ENCODE measurements at places on chromosomes 6 and 20.

DNA sequence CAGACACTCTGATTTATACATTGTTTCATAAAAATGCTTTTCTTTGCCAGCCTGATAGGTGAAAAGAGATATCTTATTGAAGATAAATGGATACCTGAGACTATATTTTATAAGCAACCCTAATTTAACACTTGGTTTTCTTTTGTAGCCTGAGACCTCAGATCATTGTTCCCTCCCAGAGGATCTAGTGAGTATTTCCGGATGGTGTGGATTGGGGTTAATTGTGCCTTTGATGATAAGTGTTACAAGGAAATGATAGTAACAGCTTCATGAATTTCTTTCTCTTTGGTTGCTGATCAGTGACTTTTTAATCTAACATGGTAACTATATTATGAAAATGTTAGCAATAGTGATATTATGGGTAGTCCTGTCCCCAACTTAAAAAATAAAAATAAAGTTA, 30.4 kb downstream of the KDM1B start:
- no peak for DNase-seq

DNA sequence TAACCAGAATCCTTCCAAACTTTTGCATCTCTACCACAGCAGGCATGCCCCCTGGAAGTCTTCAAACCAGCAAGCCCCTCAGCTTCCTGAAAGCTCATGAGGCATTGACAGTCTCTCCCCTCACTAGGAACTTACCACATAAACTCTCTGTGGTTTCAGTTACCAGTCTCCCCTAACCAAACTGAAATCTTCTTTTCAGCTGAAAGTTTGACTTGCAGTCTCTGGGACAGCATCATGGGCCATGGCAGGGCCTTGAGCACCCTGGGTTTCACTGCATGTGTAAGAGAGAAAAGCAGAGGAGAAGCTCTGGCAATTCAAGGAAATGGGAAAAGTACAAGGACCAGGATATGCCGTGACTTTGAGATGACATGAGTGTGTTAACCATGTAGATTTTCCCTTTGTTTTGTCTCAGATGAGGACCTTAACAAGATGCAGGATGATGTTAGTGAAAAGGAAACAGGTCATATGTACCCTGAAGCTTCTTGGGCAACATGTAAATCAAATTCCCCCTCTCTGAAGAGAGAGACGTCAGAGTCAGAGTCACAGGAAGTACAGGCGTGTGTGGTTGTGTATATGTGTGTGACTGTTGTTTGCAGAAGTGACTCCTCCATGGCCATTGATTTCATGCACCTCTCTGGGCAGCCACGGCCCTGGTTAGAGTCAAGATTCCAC, 106.3 kb downstream of the TNFRSF21 start:
- DNase-seq = no peak

GRCh38 chr6:165884813-165885765, 222.0 kb upstream of the PDE10A start:
- DNase-seq = peak; percentile 86

DNA sequence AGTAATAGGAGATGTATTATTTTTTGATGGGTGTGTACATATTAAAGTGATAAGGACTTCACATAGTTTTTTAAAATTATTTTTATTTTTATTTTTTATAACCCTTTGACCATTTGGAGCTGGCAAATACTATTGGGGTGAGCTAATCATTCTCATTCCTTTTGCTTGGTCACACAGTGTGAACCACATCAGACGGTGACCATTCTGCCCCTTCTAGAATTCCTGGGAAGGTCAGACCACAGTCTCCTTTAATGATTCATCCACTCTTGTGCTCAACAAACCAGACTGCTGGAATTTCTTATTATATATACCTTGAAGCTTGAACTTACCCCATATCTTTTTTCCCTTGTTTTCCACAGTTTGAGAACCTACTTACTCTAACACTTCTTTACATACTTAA, 23.9 kb upstream of the PRL start:
- peak; percentile 96 for DNase-seq

DNA sequence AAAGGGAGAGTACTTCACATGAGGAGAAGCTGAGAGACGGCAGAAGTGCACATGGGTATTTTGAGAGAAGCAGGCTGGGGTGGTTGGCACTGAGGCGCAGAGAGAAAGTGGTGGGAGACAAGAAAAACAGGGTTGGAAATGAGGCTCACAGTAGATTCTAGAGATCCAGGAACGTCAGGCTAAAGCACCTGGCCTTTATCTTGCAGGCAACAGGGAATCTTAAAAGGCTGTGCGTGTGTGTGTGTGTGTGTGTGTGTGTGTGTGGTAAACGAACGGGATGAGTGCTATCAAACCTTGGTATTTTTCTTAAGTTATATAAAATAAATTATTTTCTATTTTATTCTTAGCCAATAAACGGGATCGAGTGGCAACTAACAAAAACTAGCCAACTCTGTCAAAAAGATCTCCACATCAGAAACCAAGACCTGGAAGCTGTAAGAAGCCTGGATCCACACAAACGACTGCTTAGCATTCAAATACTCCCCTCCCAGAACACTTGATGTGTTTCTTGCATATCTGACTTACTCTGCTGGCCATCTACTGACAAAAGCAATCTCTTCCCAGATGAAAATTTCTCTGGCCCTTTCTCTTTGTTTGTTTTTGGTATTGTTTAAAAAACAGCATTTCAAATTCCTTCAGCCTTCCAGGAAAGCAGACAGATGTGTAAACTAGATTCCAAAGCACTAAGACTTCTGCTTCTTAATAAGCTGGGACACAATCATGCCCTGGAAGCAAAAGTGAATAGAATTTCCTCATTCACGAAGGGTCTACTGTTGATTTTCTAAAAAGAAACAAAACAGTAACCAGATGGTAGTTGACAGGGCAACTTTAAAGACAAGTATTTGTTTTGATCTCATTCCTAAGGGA, 44.8 kb upstream of the FABP7 start:
- DNase-seq = no peak

DNA sequence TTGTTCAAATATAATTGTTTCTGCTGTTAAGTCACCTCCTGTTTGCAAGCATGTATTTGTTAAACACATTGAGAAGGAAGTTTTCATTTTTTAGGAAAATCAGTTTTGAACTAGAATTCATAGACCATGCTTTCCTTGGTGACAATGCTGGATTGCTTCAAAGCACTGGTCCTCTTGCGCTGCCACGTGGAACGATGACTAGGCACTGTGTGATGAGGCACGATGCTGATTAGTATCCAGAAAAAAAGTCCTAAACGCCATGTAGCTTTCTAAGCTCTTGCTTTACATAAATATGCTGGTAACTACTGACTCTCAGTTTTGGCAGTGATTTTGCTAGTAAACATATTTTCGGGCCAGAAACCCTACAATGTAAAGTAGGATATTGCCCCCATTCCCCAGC, 11.1 kb upstream of the EXOC2 start:
- DNase-seq = no peak

- no peak for DNase-seq
Measured at GRCh38 chr6:128168244-128168643, 267.4 kb upstream of the THEMIS start.

- no peak for DNase-seq
Measured at GRCh38 chr6:12363651-12364381, 73.7 kb downstream of the EDN1 start.

GRCh38 chr6:15512721-15513120, 150.1 kb downstream of the DTNBP1 start:
- no peak for DNase-seq

GRCh38 chr6:32852844-32853540, 512 bp downstream of the TAP1 start:
- DNase-seq = peak; percentile 74

DNA sequence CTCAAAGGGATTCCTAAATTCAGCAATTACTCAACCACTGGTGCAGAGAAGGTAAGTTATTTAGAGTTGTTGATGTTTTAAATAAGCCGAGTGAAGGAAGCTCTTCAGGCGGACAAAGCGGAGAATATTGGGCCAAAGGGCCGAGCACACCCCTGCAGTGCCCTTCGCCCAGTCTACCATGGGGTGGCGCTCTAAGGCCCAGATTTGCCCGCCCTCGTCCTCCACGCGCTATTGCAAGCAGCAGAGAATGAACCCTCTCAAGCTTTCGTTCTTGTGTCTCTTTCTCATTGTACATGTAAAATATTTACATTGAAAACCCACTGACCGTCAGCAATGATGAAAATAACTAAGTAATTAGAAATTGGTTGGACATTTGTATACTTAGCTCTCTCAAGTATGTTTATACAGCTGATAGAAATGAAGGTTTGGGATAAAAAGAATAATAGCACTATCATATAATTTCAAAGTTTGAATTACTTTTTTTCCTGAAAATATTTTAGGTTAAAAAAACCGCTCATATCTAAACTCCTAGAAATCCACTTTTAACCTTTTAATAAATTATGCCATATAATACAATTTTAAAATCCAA, 195.0 kb upstream of the CEP162 start:
- DNase-seq = peak; percentile 76

DNA sequence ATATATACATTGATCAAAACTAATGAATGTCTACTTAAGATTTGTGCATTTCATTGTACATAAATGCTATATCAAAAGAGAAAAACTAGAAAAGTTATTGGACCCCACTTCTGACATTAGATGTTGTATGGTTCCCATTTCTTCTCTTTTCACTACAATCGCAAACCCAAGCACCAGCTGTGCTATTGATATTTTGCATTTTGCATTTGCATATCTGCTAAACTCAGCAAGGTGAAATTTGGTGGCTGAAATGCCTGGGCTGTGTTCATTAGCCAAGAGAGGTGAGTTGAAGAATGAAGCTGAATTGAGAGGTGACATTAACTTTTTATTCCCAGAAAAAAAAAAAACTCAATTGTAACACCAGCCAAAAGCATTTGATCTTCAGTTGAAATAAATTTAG, 232.1 kb upstream of the TENT5A start:
- DNase-seq = no peak

- peak; percentile 16 for DNase-seq
Measured at GRCh38 chr20:62688855-62689460, 19.7 kb upstream of the NTSR1 start.

DNA sequence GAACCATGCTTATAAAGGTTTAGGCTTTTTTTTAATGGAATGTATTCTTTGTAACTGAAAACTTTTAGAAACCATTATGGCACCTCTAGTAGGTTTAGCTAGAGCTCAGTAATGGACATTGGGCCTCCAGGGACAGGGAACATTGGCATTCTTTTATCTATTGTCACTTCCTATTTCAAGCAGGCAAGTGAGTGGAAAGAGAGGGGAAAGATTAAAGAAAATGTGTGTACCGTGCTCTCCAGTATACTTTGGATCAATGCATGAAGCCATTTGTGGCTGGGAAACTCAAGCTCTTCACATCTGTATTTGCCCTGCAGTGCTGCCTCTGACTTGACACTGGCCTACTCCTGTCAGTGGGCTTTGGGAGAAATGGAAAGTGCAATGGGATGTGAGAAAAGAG, 18.6 kb downstream of the RBM24 start:
- DNase-seq = no peak

GRCh38 chr6:116447496-116448011, 13.6 kb upstream of the CALHM6 start:
- peak; percentile 75 for DNase-seq

DNA sequence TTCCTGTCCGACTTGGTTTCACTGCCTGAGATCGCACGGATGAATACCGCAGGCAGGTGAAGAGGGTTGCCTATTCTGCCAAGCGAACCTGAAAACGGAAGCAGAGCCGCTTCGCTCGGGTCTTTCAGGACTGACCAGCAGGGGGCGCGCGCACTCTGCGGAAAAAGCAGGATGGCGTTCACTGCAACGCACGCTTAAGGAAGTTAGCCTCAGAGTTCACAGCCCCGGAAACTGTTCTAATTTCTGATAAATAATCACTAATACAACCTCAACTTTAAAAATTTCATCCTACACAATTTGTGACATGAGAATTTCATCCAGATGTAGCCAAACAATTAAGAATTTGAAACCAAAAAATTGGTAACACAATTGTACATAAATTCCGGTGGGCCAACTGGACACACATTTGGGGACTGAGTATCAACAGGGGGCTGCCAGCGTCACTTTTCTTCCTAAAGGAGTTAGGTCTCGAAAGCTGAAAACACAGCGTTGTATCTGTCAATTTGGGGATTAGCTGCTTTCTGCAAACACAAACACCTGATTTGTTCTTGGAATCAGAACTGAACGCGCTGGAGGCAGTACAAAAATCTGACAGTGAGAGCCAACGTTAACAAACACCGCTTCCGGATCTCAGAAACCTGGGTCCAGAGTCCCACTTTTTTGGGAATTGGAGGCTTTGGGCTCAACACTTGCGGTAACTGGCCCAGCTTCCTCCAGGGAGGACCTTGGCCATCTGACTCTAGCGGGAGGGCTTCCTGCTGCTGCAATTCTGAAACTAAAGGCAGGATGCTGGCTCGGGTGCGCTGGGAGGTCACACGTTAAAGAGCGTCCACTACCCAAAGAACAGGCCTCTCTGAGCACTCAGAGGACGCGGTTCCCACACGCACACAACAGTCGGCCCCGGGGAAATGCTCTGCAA, 8.8 kb downstream of the PXDC1 start:
- DNase-seq = peak; percentile 88

DNA sequence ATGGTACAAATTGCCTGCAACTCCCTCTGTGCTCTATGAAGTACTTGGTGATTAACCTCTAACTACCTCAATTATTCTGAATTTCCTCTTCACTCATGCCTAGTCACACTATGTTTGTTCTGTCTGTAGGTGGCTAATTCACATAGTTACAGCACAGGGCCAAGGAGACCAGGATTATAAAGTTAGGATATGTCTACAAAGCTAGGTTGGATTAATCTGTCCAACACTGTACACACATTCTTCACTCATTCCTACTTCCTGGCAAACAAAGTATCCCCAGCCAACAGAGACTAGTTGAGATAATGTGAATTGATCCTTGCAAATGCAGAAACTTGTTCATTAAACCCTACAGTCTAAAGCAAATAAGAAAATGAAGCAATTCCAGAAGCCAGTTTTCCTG, 269.8 kb downstream of the HACE1 start:
- no peak for DNase-seq

Measured in astrocyte of the hippocampus (primary cell).